Kidney (tissue), 22 donors: ENCODE measurements at places on chromosomes 1 and 21. TPM values are rescaled to one million over a fixed set of nuclear protein-coding genes. Genes with fewer than 3 reads are reported as not detected.
A peak's percentile ranks its signal among the peaks of the same experiment; 100 is the strongest.

SH3GLB1 gene
- 79.7 TPM for total RNA-seq

TNFRSF8 gene
- total RNA-seq: 0.94 TPM

CELA3B gene
- not detected for total RNA-seq

TMEM82 gene
- total RNA-seq: 2.0 TPM

MYBPHL gene
- 0.19 TPM for total RNA-seq

RNF207 gene
- 43.6 TPM for total RNA-seq

MCM3AP gene
- total RNA-seq: 101 TPM

DNA sequence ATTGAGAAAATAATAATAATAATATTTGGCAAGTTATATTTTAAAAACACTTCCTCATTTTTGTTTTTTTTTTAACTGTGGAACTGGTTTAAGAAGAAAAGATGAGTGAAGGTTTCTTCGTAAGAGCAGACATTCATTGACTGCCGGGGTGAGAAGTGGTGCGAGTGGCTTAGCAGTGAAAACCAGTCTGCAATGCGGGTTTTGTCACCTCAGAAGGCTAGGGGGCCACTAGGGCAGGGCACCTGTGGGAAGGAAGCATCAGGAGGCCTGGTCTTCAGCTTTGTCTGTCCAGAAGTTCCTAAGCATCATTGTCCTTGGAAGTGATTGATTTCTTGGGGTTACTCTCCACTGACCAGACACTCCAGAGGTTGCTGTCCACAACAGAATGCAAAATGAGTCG lies 339.2 kb downstream of the ZNF326 start:
- no peak for DNase-seq

DNA sequence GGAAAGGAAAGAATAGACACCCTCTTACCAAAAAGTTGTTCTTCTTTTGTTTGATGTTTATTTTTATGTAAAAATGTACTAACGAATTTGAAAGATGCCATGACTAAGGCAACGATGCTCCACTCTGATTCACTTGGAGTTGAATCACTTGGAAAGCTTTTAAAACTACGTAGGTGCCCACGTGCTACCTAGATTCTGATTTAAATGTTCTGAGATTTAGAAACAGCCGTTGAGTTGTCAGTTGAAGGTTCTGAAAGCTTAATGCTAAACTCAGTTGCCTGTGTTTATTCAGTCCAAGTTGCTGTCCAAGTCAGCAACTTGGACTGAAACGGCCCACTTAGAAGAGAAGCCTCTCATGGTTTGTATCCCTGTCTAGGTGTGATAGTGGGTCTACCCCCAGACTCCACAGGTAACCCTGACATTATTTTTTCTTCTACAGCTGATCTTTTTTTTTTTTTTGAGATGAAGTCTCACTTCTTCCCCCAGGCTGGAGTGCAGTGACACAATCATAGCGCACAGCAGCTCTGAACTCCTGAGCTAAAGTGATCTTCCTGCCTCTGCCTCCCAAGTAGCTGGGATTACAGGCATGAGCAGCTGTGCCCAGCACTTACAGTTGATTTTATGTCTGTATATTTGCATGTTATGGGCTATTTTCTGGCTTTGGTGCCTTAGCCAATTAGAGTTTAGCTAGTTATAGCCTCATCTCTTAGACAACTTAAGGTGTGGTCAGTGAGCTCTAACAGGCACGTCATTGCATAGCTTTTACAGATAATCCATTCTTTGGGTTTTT lies 1.4 kb upstream of the VAMP4 start:
- DNase-seq: peak; percentile 49

DNA sequence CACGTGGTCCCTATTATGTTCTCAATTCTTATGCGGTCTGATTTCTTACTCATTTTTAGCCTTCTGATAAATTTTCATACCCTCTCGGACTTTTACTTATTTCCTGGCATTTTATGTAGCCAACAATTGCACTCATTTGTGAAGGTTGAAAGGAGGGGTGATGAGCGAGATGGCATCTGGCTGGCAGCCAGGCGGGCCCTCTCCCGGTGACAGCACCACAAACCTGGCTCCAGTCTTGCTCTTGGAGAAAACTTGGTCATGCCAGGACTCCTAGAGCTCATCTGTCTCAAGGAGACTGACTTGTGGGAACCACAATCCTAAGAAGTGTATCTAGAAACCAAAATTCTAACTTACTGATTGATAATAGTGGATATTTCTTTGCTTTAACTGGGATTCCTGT lies 14.6 kb upstream of the AHCTF1 start:
- no peak for DNase-seq

DNA sequence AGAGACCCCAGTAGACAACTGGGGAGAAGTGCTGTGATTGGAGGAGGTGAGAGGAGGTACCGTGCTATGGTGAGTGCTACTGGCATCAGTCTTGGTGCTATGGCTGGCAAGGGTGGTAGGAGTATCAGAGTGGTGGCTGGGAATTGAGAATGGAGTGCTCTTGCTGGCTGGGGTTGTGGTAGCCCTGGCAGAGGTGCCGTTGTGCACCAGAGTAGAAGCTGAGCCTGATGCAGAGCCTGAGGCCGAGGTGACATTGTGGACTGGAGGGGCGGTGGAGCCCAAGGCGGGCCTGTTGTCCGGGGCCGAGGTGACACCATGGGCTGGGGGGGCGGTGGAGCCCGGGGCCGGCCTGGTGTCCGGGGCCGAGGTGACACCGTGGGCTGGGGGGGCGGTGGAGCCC lies 14.6 kb downstream of the TRIM46 start:
- DNase-seq: no peak

GRCh38 chr1:212595787-212596714 lies 12.5 kb upstream of the ATF3 start:
- DNase-seq: no peak

- no peak for DNase-seq
Observed at GRCh38 chr1:51760872-51761271, 117.7 kb downstream of the NRDC start.

DNA sequence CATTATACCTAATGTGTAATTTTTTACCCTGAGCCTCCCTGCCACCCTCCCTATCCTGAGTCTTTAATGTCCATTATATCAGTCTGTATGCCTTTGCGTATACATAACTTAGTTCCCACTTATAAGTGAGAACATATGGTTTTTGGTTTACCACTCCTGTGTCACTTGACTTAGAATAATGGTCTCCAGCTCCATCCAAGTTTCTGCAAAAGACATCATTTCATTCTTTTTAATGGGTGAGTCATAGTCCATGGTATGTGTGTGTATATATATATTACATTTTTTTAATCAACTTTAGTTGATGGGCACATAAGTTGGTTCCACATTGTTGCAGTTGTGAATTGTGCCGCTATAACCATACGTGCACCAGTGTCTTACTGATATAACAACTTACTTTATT lies 477.1 kb upstream of the NEGR1 start:
- no peak for DNase-seq

GRCh38 chr1:107640207-107640606 lies 324.8 kb downstream of the VAV3 start:
- no peak for DNase-seq

DNA sequence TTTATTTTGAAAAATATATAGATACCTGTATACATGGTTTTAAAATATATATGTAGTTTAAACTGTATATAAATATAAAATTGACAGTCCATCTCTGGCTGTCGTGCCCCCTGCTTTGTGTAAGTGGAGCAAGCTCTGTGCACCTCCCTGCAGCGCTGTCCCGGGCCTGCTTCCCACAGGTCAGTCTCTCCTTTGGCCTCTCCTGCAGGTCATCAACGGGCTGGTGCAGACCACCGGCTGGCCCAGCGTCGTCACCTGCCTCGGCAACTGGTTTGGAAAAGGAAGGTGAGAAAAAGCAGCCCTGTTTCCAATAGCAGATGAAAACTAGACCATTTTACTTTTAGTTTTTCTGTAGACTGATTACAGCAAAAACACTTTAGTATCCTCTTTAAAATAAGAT lies 28.5 kb downstream of the SLC37A1 start:
- no peak for DNase-seq

- DNase-seq: no peak
Observed at GRCh38 chr1:234770924-234771540, 161.1 kb upstream of the IRF2BP2 start.

DNA sequence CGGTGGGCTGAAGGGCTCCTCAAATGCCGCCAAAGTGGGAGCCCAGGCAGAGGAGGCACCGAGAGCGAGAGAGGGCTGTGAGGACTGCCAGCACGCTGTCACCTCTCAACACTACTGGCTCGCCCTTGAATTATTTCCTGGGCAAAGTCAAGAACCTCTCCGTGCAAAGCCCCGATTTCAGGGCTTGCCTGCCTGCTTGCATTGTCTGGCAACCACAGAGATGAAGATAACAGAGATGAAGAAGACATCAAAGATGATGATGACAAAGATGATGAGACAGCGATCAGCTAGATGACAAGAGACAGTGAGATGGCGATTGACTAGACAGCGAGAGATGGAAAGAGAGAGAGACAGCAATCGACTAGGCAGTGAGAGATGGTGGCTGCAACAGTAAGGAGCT lies 976.5 kb downstream of the ADGRL2 start:
- peak; percentile 43 for DNase-seq

DNA sequence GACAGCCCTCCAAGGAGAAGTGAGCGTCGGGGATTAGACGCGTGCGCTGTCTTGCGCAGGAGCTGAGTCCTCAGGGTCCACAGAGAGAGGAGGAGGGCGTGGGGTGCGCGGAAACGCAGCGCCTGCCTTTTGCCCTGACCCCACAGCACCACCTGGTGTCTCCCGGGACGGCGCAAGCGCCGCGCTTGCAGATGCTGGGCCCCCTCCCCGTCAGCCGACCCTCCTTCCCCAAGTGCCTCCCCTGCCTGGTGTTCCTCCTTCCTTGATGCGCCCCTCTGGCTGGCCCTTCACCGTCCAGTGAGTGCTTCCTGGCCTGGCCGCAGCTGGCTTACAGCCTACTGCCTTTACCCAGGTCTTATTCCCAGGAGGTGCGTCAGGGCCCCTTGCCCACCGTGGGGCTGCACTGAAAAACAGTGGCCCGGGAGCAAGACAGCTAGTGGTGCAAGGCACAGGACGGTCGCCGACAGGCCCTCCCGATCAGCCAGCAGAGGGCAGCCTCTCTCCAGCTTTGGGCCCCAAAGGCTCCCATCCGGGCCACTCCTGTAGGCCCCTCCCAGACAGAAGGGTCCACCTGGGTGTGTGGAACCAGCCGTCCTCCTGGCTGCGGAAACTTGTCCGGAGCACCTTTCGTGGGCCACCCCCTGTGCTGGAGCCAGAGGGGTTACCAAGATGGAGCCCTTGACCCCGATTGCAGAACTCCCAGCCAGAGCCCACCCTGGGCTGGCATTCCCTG lies 12.9 kb upstream of the PHLDA3 start:
- peak; percentile 94 for DNase-seq

GRCh38 chr1:212164095-212164872 lies 120.9 kb upstream of the PPP2R5A start:
- DNase-seq: no peak

DNA sequence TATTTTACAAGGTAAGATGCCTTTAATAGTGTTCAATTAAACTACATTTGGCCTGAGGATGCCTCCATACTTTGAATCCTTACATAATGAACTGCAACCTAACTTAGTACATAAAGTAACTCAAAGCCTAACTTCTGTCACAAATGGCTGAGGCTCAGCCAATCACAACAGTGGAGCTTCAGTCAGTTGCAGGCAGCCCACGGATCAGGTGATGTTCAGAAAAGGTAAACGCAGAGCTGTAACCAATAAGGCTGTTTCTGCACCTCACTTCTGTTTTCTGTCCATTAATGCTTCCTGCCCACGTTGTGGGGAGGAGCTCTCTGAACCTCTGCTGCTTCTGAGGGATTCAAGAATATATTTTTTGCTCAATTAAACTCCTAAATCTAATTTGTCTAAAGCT lies 94.8 kb upstream of the KIAA0040 start:
- DNase-seq: no peak

DNA sequence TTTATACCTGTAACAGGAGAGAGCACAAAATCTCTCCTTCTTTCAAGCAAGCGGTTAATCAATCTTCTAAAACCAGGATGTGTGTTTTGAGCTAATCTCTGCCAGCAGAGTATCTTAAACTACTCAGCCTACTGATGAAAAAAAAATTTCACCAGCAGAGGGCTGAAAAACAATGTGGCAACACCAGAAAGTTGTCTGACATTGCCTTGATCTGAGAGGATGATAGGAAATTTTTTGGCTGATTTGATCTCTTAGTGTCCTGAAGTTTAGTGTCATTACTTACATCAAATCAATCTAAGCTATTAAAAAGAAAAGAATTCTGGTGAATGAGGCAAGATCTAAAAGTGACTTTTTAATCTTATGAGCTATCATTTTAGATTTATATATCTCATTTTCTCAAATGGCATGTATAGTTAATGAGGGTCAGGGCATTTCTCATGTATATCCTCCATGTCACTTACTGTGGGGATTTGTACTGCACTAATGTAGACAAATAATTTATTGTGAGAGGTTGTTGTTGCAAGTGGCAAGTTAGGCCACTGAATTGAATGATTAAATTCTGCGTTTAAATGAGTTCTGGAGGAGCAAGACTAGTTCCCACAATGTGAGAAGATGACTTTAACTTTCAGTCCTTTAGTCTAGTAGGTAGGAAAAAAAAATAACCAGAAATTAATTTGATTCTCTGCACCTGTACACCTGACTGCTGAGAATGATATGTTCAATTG lies 10.9 kb downstream of the ADAMTS1 start:
- DNase-seq: no peak
